ENCODE measurements at places on chromosomes 3 and 15. TPM values are rescaled to one million over a fixed set of nuclear protein-coding genes. Genes with fewer than 3 reads are reported as not detected.

P3H2 gene
- 185 TPM for total RNA-seq

NEK10 gene
- total RNA-seq = not detected

GRK7 gene
- total RNA-seq = not detected

CIDEC gene
- not detected for total RNA-seq

FHIT gene
- total RNA-seq = 4.8 TPM

PLA2G4E gene
- not detected for total RNA-seq

ATP8B4 gene
- not detected for total RNA-seq

MYL3 gene
- total RNA-seq = not detected

C2CD4B gene
- not detected for total RNA-seq

CCDC9B gene
- 35.3 TPM for total RNA-seq

UROC1 gene
- not detected for total RNA-seq

NAALADL2 gene
- 11.7 TPM for total RNA-seq

DAZL gene
- not detected for total RNA-seq

SPTSSB gene
- total RNA-seq = not detected

CCDC80 gene
- total RNA-seq = 0.26 TPM

FEZF2 gene
- total RNA-seq = not detected

CAMK2N2 gene
- total RNA-seq = not detected

ABHD17C gene
- total RNA-seq = 7.5 TPM

FRG2C gene
- total RNA-seq = not detected

CELF6 gene
- not detected for total RNA-seq

A4GNT gene
- not detected for total RNA-seq

SNURF gene
- total RNA-seq = not detected

DGKG gene
- total RNA-seq = 16.4 TPM

SV2B gene
- total RNA-seq = not detected

GHRL gene
- not detected for total RNA-seq

POC1A gene
- total RNA-seq = 32.1 TPM

DNAJA4 gene
- total RNA-seq = not detected

GASK1A gene
- total RNA-seq = not detected

FETUB gene
- not detected for total RNA-seq

SLC30A4 gene
- total RNA-seq = 1.0 TPM

ABHD14A gene
- total RNA-seq = 12.8 TPM

SST gene
- total RNA-seq = 309 TPM

TP63 gene
- total RNA-seq = not detected

RLBP1 gene
- not detected for total RNA-seq

TIMP4 gene
- total RNA-seq = 10.5 TPM

CAMK1 gene
- total RNA-seq = 43.0 TPM

GABRR3 gene
- total RNA-seq = not detected
